GM12878 (cell line): ENCODE measurements at places on chromosomes 4 and X.

DNA sequence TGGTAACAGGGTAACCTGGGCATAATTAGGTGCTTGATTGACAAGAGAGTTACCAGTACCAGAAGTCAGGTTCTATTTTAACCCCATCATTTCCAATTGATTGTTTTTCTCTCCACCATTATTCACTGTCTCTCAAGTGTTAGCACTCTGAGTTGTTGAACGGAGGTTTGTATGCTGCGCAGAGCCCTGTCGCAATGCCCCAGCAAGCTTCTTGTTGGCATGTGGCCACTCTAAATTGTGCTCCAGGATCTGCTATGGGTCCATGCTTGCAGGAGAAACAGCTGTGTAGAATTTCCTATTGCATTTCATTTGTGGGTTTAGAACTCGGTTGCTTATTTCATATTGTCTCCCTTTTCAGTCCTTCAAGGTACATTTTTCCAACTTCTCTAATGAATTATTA, 98.2 kb downstream of the KLHL8 start:
- DNase-seq: no peak

- DNase-seq: no peak
These were observed 17.0 kb downstream of the PAQR3 start for GRCh38 chr4:78922207-78922606.

- DNase-seq: no peak
These were observed 52.2 kb downstream of the USP53 start for GRCh38 chr4:119264743-119265142.

- DNase-seq: no peak
These were observed 65.6 kb downstream of the CDKL5 start for GRCh38 chrX:18490806-18491555.

DNA sequence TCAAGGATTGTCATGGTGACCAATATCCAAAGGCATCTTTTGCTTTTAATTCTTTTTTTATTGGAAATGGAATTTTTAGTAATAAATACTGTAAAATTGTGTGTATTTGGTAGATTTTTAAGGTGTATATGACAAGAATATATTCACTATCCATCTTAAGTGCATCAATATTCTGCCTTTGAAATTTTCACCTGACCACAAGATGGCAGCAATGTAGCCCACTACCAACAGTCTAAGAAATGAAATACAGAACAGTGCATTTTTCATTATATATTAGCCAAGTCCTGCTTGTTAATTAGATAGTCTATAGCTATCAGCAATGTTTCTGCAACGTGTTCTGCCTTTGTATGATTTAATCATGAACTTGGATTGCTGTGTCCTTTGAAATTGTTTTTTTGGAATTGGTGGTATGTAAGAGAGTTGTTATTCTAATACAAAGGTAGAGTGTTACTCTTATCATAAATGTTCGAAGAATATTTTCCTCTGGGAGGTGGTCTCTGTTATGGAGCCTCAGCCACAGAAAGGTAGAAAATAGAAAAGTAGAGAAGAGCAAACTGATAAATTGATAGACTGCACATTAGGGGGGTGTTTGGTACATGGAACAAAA, 38.2 kb downstream of the HPGDS start:
- no peak for DNase-seq

DNA sequence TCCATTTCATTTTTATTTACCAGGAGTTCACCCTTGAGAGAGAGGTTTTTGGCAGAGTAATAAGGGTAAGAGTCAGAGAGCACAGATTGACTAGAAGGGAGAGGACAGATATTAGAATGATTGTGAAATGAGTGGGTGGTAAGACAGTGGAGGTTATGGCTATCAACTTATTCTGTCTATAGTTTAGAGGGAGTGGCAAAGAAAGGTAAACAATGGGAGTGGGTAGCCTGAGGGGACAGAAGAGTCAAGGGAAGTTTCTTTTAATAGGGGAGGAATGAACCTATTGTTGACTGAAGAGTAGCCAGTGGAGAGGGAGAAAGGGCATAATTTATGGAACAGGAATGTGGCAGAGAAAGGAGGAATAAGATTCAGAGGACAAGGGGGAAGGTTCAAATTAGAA, 186.5 kb upstream of the NRK start:
- DNase-seq: no peak

GRCh38 chr4:113691676-113692075, 69.9 kb downstream of the CAMK2D start:
- DNase-seq: no peak

DNA sequence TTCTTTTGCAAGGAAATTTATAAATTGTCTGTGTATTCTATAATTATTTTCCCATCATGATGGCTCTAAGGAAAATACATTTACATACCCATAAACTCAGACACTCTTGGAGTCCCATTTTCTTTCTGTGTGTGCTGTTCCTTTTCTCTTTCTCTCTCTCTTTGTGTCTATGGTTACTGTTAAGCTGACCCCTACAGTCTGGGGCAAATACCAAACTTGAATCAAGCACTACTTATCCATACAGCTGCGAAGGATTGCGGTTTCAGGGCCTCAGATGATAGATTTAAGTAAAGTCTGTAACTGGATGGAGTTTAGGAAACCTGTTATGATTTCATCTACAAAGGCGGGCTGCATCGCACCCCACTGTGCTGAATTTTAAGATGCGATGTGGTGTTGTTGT, 150.2 kb downstream of the SHROOM3 start:
- no peak for DNase-seq

DNA sequence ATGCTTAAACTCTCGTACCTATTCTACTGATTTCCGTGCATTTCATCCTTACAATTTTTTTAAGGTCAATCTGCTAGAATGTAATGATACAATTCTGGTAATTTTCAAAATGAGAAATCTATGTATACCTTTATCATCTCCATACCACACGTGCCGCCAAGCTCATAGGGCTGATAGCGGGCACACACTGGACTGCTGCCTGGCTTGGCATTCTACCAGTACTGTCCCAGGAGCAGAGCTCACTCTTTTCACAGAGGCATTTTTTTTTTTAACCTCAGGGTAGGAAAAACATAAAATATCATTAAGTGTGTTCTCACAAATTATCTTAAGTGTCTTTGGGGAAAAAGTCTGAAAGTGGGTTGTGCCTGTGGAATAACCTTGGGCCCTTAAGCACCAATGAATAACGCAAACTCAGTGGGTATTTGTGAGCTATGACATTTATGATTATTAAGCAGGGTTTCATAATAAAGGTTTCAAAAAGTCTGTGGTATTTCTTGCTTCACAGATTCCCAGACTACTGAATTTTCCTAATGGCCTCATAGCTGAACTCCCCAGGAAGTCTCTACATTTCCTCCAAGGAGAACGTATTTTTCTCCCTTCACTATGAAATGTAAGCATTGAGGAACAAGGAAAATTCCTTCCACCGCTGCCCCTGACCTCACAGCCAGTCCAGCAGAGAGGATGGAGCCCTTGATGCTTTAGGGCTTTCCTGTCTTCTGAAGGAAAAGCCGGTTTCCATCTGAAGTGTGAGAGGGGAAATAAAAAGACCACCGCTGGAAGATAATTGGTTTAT, 125.2 kb downstream of the ELOVL6 start:
- DNase-seq: no peak

DNA sequence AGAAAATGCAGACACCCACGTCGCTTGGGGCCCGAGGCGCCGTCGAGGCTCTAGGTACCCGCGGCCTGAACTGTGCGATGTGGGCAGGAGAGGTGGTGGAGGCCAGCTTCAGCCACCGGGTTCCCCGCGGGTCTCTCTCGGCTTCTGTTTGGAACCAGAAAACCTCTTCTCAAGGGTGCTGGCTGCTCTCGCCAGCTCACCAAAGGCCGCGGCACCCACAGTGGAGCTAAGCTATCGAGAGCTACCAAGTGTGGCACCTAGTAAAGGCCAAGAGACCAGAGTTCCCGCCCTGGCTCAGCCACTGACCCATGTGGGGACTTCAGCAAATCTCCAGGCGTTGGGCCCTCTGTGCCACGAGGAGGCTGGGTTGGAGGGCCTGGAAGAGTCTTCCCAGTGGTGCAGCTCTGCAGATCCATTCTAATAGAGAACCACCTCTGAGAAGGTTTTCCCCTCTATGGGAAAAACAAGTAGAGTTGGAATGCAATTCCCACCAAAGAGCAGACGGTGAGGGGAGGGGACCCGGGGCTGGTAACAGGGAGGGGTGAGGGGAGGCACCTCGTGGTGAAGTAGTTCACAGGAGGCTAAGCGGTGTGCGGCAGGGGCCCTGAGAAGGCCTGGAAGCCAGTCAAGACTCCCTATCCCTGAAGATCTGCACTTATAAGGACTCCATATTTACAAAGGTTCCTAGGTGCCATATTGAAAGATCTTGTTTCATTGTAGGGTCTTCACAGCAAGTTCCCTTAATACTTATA, 5.5 kb upstream of the HMGB3 start:
- DNase-seq: no peak

DNA sequence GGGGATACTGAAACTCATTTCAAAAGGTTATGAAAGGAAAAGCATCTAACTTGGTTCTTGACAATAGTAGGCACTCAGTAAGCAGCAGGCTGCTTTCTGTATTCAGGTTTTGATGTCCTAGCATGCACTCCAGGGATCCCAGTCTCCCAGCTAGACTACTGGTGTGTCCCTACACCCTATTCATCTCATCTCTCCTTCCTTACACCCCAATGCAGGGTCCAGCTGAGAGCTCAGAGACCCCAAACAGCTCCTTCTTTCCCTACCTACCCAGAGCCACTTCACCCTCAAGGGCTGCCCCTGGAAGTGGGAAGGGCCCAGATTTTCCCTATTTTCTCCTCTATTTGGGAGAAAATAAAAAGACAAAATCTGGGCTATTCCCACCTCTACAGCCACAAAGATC, 1.6 kb upstream of the EFNB1 start:
- DNase-seq: no peak

GRCh38 chr4:85837439-85837733, 362.4 kb downstream of the ARHGAP24 start:
- no peak for DNase-seq

DNA sequence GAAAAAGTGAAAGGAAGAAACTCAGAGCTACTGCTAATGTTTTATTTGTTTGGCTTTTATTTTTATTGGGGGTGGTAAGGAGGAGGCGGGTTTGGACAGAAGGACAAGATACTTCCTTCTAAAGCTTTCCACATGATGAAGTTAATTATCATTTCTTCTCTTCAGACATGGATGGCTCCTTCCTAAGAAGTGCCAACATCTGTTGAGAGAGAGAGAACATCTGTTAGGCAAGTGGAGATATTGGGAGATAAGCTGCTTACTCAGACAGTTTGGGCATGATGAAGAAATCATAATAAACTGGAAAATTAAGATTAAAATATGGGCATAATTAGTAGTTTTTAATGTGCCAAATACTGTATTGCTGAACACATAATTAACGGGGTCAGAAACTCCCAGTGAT, 535.7 kb upstream of the INTU start:
- DNase-seq: no peak

DNA sequence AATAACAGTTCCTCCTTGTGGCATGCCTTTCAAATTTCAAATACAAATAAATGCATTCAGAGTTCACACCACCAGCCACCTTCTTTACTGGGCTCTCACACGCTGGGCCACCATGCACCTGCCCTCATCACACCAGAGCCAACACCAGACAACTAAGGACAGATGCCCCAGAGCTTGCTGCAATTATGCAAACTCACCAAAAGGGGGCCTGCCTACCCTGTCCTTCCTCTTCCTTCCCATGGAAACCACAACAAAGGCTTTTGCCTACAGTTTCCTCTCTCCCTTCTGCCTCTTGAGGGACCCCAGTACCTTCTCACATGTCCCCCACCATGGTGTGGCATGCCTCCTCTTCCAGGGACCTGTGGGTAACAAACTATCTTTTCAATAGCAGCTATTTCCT, 1333.9 kb upstream of the TENM3 start:
- DNase-seq: no peak

DNA sequence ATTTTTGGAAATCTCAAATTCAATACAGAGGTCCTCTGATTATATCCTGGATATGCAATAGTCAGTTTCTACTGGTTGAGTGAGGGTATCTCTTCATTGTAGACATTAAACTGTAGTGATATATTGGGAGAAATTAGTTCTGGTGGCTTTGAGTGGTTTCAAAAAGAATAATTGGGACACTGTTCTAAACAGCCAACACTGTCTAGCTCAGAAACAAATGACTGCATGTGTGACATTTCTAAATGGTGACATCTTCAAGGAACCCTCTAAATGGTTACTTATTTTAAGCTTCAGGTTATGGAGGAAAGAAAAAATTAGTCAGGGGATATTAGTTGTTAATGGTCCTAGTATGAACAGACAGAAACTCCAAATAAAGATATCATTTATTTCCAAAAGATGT, 186.2 kb downstream of the LARP7 start:
- no peak for DNase-seq

DNA sequence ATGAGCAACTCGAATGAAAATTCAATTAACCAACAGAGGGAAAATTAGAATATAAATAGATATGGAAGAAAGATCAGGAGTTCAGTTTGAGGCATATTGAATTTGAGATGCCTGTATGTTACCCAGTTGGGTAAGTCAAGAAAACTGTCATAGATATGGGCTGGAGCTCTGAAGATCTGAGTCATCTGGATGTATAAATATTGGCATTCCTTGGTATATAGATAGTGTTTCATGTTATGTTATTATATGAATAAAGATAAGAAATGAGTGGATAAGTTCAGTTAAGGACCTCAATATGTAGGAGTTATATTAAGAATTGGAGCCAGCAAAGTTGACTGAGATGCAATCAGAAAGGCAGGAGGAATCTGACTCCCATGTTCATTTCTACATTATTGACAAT, 543.6 kb upstream of the SMIM31 start:
- no peak for DNase-seq

DNA sequence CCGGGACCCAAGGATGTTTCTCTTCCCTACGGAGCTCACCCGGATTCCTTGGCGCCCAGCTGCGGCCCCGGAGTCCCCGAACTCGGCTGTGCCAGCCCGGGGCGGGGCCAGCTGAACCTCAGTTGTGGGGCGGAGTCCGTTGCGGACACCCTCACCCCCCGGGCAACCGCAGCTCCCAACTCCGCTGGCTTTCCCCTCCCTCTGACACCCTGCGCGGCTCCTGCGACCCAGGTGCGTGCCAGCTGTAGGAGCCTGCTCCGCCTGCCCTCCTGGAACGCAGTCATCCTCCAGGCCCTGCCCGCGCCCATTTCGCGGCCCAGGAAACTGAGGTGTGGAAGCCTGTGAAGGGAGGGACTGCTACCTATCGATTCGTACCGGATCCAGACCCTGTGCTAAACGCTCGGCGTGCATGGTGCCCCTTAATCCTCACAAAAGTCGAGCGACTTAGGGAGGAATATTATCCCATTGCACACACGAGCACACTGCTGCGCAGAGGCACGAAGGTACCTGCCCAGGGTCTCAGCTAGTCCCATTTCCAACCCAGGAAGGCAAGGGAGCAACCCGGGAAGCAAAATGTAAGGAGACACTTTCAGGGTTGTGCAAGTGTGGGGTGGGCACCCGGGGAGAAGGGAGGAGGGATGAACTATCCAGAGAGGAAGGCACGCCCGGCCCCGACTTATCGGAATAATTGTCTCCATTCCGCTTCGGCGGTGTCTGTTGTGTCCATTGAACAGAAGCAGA, 12.3 kb downstream of the MSX1 start:
- no peak for DNase-seq

DNA sequence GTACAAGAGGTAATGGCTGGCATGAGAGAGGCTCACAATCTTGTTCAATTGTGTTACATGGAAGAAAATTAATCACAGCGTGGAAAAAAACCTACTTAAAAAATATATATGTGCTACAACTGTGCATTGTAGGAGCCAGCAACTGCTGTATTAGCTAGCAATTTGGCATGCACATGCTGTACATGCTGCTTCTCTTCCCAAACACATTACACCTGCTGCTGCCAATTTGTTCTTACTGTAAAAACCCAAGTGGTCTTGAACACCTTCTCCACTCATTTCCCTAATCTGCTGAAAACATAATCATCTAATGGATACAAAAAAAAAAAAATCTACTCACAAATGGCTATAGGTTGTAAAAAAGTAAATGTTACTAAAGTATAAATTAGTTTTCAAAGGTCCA, 264.2 kb downstream of the INPP4B start:
- DNase-seq: no peak

- no peak for DNase-seq
These were observed 32.9 kb downstream of the DOK7 start for GRCh38 chr4:3496021-3496420.
